AG09319 (cell line): ENCODE measurements at places on chromosomes 6 and 20.

- DNase-seq: no peak
Measured at GRCh38 chr20:59145924-59146779, 17.5 kb upstream of the ZNF831 start.

- no peak for DNase-seq
Measured at GRCh38 chr6:135358985-135359384, 138.6 kb downstream of the AHI1 start.

- no peak for DNase-seq
Measured at GRCh38 chr6:143322386-143322785, 128.1 kb downstream of the ADAT2 start.

GRCh38 chr6:89464295-89464694 is 31.3 kb downstream of the ANKRD6 start:
- DNase-seq: no peak

- no peak for DNase-seq
Measured at GRCh38 chr6:14316651-14317386, 199.2 kb downstream of the CD83 start.

DNA sequence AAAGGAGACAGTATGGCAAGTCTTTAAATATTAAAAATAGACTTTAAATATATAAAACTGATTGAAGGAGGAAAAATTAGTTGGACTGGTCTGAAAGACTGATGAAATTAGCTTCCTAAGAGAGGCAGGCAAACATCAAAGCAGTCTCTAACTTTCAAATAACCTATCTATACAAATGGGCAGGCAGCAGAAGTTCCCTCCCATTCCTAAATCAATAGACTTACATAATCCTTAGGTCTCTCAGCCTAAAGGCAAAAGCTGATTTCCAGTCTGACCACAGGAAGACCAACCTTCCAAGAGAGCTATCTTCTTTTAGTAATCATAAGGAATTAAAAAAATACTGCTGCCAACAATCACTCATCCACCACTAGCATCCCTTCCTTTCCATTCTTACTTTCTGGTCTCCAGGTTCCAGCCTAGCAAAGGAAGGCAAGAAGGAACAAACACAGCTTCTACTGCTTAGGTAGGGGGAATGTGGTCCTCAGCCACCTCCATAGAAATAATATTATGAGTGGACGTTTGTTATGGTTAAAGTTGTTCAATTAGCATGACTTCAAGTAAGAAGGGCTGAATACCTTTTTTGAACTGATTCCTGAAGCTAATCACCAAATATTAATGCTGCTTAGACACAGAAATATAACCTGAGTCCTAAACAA is 44.1 kb downstream of the SESN1 start:
- no peak for DNase-seq

DNA sequence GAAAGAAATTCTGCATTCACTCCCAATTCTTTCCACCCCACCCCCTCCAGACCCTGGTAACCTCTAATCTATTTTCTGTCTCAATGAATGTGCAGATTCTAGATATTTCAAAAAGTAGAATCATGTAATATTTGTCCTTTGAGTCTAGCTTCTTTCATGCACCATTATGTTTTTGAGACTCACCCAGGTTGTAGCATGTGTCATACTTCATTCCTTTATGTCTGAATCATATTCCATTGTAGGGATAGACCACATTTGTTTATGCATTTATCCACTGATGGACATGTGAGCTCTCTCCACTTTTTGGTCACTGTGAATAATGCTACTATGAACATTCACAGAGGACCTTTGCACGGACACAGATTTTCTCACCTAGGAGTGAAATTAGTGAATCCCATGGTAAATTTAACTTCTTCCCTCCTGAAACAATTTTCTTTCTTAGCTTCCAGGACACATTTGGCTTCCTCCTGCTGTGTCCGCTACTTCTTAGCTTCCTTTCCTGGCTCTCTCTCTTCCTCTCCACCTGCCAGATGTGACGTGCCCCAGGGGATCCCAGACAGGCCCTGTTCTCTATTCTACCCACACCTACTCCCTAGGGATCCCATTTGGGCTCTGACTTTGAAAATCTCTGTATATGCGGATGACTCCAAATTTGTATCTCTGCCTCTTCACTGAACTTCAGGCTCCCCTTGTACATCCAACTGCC is 24.1 kb upstream of the ARFGEF2 start:
- peak; percentile 53 for DNase-seq

DNA sequence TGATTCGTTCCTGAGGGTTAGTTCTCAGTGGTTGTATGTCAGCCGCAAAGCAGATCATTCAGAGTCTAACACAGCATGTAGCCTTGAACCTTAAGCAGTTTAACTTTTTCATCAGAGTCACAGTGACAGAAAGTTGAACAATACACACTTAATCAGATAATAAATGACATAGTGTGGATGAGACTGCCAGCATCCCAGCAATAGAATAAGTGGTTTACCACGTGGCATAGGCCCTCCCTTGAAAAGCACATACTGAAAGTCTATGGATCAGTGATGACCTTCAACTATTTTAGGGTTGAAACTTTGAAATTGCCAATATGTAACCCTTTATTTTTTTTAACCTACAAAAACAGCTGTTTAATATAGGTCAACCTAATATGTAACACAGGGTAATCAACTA is 265.3 kb downstream of the ARHGAP18 start:
- DNase-seq: no peak

DNA sequence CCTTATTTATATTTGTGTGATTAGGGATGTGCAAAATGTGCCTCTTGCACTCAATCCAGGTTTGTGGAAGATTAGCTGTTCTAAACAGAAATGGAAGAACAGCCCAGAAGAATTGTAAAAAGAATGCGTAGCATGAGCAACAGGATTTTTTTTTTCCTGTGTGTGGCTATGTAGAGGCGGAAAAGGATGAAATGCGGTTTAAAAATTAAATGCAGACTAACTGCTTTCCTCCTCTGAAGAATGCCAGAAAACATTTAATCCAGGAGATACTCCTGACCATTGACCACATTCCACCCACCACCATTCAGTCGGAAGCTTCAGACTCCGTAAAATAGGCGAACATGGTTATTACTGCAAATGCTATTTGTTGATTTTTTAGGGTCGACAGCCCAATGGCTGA is 83.4 kb downstream of the BMP6 start:
- no peak for DNase-seq

DNA sequence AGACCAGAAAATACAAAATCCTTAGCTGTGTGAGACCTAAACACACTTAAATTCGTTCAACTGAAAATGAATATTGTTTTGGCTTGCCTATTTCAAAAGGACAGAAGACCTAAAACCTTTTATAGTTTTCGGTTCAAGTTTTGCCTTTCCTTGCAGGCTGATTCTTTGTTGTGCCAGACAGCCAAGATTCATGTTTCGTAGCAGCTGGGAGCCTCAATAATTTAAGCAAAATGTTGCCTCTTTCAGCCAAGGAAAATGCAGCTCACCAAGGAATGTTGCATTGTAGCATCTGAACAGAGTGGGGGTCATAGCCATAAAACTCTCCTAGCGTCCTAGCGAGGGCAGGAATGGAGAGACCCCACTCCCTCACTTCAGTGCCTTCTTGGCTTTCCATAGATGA is 92.3 kb upstream of the INSM1 start:
- DNase-seq: no peak

- no peak for DNase-seq
Measured at GRCh38 chr6:157034436-157035230, 257.5 kb downstream of the ARID1B start.

GRCh38 chr20:57594092-57594951 is 25.9 kb downstream of the ZBP1 start:
- DNase-seq: no peak

DNA sequence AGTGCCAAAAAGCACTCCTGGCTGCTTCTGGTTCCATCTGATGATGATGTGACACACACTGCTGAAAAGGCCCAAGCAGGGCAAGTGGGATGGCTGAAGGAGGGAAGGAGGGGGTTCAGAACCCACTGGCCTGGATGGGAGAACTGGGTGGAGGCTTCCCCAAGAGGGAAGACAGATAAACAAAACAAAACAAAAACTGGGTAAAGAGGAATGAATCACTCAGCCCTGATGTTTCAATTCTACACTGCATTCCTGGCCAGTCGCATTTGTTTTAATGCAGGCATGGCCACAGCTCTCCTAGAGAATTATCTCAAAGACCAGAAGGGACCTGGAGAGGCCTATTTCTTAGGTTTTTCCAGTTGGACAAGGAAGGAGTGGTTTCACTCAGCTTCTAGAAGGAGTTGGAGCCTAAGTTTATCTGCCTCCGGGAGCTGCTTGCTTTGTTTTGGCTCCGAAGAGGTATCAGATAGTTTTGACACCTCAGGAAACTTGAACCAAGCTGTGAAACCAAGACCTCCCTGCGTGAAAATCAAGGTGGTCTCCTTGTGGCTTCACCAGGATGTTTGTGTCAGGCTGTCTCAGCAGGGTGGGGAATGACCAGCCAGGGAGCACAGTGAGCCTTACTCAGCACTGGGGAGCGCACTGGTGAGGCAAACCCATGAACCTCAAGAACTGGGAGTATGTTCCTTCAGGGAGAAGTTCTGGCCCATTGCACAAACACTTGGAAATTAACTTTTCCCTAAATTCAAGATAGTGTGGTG is 16.1 kb downstream of the TTPAL start:
- DNase-seq: no peak

GRCh38 chr20:19025430-19026120 is 186.9 kb upstream of the SLC24A3 start:
- no peak for DNase-seq

GRCh38 chr20:42634156-42634555 is 555.5 kb downstream of the PTPRT start:
- no peak for DNase-seq

- no peak for DNase-seq
Measured at GRCh38 chr6:84333842-84334241, 106.4 kb upstream of the CEP162 start.

GRCh38 chr6:11294228-11294627 is 61.8 kb upstream of the NEDD9 start:
- DNase-seq: no peak

- no peak for DNase-seq
Measured at GRCh38 chr20:9110916-9111432, 42.1 kb downstream of the PLCB4 start.

DNA sequence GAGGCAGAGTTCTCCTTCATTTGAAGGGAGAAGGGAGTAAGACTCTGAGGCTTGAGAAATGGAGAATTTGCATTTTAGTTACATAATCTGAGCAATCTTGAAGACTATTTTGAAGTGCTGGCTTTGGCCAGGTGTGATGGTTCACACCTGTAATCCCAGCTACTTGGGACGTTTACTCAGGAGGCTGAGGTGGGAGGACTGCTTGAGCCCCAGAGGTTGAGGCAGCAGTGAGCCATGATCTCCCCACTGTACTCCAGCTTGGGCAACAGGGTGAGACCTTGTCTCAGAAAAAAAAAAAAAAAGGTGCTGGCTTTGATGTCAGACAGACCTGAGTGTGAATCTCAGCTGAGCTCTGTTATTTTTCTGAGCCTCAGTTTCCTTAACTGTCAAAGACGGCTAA is 12.4 kb upstream of the ARMC12 start:
- no peak for DNase-seq

- no peak for DNase-seq
Measured at GRCh38 chr6:142926494-142927270, 18.3 kb downstream of the HIVEP2 start.

DNA sequence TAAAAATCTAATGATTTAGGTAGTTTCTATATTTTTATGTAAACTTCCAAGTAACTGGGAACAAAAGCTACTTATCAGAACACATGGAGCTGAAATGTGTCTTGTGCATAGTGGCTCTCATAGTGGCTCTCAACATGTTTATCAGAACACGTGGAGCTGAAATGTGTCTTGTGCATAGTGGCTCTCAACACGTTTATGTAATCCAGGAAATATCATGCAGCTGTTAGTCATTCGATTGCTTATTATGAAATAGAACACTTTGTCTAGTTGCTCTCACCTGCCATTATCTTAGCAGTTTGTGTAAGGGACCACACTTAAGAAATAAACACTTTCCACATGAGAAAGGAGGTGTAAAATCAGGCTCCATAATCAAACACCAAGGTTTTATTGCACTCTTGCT is 119.2 kb upstream of the ASCC3 start:
- DNase-seq: no peak

DNA sequence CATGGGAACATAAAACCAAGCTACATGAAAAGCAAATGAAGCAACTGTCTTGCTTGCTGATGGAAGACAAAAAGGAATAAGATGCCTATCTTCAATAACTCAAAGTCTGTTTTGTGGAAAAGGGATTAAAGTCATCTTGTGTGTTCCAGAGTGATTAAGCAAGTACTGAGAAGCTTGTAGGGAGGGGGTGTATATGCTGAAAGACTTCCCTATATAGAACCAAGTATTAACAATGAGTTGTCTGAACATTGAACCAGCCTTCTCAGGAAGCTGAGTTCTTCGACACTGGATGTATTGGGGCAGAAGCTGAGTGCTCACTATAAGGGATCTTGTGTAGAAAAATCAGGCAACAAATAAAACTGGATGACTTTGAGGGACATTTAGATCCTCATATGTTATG is 451.8 kb downstream of the CD83 start:
- no peak for DNase-seq

DNA sequence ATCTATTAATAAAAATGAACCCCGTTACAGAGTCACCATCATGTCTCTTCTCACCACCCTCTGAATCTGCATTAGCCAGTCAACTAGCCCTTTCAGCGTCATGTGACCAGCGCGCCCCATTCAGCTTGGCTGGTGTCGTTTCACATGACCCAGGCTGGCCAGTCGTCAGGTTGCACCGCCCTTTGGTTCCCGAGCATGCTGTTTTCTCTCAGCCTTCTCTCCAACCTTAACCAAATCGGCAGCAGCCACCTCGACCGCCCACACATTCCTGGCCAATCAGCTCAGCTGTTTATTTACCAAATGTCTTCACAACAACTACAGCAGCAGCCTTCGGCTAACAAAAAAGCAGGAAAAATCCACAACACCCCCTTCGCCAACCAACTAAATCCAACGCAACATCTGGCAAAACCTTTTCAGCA is 5.6 kb downstream of the SRSF3 start:
- DNase-seq: no peak

DNA sequence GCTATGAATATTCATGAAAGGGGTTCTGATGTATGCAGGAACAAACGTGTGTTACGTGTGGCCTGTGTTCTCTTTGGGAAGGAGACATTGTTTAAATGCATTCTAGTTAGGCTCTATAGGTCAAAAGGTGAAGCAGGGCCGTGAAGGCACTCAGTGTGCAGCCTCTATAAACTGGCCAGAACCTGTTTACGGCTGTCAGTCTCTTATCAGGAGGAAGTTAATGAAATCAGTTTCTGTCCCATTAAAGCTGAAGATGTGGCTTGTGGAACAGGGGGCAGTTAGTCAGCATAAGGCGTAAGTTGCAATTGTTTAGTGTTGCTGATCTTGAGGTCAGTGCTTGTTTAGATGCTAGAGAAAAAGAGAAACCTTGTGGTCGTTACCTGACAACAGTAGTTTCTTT is 111.5 kb upstream of the KCNG1 start:
- no peak for DNase-seq

GRCh38 chr6:104477569-104477968 is 382.1 kb downstream of the HACE1 start:
- no peak for DNase-seq

- no peak for DNase-seq
Measured at GRCh38 chr20:32706486-32706885, 32.7 kb upstream of the C20orf203 start.

DNA sequence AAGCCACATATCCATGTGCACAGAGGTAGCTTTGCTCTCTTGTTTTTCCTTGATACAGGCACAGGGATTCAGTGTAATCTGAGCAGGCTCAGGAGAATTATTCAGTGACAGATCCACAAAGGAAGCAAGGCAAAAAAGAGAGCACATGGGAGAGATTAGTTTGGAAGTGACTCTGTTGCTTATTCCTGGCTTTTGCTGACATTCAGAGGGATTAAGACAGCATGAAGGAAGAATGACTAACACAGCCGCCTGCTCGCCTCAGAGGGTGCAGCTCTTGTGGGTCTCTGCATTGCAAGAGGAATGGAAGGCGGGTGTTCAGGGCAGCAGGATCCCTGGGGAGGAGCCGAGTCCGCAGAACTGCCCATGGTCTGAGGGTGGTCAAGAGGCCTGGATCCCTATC is 203.4 kb upstream of the KCNQ5 start:
- DNase-seq: peak; percentile 69
